ENCODE measurements at places on chromosomes 1 and 21.
A peak's percentile ranks its signal among the peaks of the same experiment; 100 is the strongest.

DNA sequence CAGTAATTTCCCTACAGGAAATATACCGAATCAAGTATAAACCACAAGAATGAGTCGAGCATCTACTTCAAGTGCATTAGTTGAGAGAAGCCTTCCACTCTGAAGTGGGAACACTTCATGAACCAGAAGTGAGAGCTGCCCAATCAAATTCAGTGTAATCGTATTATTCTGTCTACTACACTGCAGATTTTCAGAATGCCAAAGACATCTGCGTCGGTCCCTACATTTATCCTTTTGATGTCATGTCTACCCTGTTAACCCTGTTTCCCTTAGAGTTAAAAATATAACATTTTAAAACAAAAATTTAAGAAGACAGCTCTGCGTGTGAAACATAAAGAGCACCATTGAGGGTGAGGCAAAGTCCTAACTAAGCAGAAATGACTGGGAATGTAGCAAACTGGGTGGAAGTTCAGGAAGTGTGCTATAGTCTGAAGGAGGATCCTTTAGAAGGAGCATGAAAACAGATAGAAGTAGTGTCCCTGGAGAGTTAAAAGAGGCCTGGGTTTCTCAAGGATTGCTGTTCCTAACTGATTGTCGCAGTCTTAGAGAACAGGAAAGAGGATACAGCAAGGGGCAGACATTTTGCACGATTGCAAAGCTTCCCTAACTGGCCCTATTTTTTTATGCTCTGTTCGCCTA lies 291.2 kb downstream of the PTPRC start:
- DNase-seq: no peak

DNA sequence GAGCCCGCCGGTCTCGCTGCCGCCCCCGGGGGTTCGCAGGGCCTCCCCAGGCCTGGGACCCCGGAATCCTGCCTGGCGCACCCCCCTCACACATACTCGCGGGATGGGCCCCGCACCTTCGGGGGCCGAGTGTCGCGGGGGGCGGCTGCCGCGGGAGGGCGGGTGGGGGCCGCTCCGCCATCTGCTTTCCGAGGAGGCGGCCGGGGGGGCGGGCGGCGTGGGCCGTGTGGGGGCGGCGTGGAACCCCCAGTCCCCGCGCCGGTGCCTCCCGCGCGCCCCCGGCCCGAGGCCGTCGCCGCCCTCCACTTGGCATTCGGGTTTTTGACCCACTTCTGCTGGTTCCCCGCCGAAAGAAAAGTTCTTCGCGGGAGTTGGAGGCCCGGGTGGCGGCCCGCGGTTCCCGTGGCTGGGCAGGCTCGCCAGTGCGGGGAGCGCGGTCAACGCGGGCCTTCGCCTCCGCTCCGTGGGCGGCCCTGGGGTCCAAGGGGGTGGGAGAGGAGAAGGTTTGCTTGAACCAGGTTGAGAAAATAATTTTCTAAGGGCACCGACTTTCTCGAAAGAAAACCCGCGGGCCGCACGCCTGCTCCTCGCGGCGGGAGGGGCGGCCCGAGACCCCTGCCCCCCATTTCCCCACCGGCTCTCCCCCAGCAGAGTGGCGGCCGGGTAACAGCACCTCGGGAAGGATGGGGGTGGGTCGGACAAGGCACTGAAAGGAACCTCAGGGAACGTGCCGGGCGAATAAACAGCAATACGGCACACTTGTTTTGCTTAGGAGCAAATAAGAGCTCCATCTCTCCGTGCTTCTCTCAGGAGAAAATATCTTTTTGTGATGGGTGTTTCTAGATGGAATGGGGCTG lies 1.6 kb downstream of the PHF13 start:
- DNase-seq: no peak

DNA sequence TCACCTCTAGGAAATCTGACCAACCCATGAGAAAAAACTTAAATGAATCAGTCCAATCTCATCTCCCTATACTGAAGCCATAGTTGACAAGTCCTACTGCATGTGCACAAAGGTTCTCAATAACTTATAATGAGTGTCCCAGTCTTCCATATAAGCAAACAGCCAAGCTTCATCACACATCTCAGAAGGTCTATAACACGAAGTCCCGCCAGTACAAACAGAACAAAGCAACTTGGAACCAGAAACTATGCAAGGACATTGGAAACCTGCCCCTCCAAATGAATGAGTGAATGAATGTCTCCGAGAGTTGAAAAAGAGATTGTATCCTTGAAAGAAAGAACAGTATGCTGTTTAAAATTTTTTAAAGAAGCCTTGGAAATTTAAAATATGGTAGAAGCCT lies 53.6 kb upstream of the IPO9 start:
- no peak for DNase-seq

- peak; percentile 34 for DNase-seq
Observed at GRCh38 chr1:37391211-37392011, 83.0 kb upstream of the ZC3H12A start.

DNA sequence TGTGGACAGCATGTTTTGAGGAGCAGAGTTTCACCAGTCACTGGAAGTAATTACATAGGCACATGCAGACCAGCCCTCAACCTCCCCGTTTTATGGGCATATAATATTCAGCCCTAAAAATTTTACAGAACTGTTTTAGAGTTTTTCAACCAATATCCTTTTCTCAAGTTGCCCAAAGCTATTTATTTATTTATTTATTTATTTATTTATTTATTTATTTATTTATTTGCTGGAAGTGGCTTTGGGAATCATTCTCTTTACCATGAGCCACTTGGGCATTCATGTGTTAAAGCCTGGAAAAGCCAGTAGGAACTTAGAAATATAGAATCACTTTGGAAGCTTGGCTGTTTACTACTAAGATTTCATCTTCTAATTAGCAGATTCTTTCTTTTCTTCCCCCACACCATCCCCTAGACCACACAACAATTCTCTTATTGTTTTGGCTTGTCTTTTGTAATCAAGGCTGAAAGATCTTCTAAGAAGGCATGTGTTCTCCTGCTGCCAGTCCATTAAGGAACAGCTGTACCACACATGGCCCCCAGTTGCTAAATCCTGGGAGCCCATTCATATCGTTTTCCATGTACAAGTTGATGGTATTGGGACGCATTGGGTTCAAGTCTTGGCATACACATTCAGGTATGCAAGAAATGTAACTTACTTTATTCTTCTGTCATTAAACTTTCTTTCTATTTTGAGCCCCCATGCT lies 220.0 kb downstream of the PAPPA2 start:
- DNase-seq: no peak

DNA sequence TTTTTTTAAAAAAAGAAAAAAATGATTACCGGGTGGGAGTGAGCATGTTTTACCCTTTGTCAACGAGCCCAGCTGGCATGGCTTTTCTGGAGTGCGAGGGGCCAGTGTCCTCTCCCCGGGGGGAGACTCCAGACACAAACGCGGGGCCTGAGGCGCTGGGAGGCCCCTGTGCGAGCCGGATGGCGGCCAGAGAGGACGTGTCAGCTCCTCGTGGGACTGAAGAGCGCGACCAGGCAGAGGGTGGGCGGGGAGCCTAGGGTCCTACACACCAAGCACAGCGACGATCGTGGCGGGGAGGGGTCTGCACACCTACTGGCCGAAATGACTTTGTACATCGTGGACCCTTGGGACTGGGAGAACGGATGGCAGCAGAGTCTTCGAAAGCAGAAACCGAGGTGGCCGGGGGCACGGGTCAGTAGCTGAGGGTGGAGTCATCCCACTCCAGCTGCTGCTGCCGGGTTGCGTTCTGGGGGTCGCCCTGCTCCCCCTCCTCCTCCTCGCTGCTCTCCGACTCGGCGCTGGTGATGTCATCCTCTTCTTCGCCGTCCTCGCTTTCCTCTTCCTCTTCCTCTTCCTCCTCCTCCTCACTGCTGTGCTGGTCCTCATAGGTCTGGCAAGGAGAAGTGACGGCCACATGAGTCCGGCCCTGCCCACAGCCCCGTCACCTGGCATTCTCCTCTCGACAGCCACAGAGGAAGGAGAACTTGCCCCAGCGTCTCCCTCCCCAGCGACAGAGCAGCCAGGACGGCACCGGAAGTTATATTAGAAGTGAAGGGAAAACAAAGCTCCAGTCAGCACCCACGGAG lies 78.8 kb downstream of the PIK3CD start:
- DNase-seq: no peak

DNA sequence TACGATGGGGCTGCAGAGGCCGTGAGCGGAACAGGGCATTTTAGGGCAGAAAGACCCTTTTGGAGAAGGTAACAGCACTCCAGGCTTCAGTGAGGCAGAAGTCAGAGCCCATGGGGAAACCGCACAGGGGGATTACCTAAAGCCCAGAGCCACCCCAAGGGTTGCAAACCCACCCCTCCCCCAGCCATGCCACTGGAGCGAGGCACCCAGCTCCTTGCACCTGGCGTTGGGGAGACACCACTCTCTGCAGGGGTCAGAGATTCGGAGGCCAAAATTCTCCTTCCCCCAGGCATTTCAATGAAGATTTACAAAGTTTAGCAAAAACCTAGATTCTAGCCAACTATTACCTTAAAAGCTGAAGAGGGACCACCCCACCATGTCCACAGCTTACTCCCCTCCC lies 38.4 kb upstream of the CCDC27 start:
- no peak for DNase-seq

GRCh38 chr1:95169548-95169947 lies 52.4 kb downstream of the TLCD4 start:
- no peak for DNase-seq

DNA sequence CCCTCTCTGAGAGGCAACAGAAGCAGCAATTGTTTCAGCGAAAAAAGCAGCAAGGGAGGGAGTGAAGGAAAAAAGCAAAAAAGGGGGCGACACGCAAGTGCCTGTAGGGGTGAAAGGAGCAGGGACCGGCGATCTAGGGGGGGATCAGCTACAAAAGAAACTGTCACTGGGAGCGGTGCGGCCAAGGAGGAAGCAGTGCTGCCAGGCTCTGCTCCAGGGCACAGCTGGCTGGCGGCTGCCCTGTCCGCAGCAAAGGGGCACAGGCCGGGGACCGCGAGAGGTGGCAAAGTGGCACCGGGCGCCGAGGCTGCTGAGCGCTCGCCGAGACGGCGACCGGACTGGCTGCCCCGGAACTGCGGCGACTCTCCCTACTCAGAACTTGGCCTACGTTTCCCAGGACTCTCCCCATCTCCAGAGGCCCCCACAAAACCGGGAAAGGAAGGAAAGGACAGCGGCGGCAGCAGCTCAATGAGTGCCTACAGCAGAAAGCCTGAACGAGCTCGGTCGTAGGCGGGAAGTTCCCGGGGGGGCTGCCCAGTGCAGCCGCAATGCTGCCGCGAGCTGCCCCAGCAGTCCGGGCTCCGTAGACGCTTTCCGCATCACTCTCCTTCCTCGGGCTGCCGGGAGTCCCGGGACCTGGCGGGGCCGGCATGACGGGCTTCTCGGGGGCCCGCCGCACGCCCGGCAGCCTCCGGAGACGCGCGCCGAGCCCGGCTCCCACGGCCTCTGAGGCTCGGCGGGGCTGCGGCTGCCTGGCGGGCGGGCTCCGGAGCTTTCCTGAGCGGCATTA lies 1.0 kb upstream of the CDKN2C start:
- DNase-seq: no peak

- peak; percentile 46 for DNase-seq
Observed at GRCh38 chr1:247415423-247416361, at the start of gene NLRP3. TSS of gene NLRP3 (plus strand) at chr1:247416173. CDS start at chr1:247418801, 2,628 bp downstream.

DNA sequence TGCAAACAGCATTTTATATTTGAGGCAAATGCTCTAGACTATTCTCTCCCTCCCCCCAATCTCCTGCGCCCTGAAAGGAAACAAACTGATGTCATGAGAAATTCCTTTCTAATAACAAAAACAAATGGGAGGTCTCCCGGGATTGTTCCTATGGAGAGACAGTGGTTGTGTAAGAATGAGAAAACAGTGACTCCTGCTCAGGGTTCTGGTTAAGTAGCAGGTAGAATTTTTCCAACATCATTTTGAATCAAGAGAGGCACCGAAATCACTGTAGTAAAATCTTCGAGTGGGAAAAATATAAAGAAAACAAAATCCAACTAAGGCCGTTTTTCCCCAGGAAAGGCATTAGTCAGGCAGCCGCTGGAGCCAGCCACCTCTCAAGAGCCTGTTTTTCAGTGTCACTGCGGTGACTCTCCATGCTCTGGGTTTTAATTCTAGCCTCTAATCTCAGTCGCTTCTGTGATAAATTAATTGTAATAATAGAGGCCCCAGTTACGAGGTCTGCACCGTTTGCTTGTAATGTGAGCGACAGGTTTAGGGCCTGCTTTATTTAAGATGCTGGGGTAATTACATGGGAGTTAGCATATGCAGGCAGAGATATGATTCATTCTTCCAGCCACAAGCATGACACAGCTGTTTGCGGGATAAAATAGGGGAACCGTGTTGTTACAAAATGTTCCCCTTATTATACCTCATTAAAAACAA lies 80.3 kb downstream of the RNF220 start:
- DNase-seq: no peak

DNA sequence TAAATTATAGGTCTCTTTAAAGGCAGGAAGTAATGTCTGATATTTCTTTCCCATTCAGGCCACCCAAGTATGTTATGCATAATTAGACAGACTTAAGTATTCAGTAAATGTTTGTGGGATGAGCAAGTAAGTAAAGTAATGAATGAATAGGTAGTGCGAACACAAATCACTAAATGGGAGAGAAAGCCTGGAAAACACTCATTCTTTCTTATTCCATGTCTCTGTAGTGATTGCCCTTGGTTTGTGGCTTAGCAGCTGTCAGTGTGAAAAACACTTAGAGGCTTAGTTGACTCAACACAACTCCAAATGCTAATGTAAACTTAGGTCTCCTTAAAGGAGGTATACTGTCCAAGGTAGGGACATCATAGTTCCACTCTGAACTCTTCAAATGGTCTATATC lies 182.5 kb downstream of the ZC3H11B start:
- DNase-seq: no peak

DNA sequence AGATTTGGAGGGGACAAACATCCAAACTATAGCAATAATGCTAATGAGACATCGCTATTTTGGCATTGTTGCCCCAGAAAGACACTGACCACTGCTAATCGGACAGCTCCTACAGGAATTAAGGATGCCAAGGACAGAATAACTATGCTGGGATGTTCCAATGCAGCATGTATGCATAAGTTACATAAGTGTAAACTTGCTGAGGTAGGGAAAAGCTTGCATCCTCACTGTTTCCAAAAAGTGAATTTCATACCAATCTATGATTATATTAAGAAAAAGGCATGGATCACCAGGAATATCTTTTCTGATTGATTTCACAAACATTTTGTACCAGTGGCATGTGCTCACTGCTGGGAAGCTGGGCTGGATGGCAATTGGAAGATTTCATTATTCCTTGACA lies 45.8 kb upstream of the RALGPS2 start:
- no peak for DNase-seq

- no peak for DNase-seq
Observed at GRCh38 chr1:2981981-2982614, 39.2 kb upstream of the ACTRT2 start.

- peak; percentile 50 for DNase-seq
Observed at GRCh38 chr1:52904927-52905698, 16.4 kb downstream of the ECHDC2 start.

- DNase-seq: no peak
Observed at GRCh38 chr1:47776667-47777131, 220.5 kb downstream of the TRABD2B start.

GRCh38 chr1:34682452-34683223 lies 72.2 kb upstream of the GJB5 start:
- DNase-seq: no peak

GRCh38 chr1:156508205-156508954 lies 7.8 kb upstream of the MEF2D start:
- DNase-seq: no peak

- no peak for DNase-seq
Observed at GRCh38 chr1:19429611-19430010, 55.7 kb downstream of the CAPZB start.
